Stromal cell of bone marrow (primary cell): ENCODE measurements at places on chromosomes 2 and 18.
A peak's percentile ranks its signal among the peaks of the same experiment; 100 is the strongest.

- DNase-seq = peak; percentile 55
These were observed 97.3 kb upstream of the CREB1 start for GRCh38 chr2:207432453-207432852.

- peak; percentile 73 for DNase-seq
These were observed 199.4 kb downstream of the SPP2 start for GRCh38 chr2:234249873-234250272.

GRCh38 chr2:96884299-96885094 lies 14.6 kb upstream of the SEMA4C start:
- DNase-seq = no peak

DNA sequence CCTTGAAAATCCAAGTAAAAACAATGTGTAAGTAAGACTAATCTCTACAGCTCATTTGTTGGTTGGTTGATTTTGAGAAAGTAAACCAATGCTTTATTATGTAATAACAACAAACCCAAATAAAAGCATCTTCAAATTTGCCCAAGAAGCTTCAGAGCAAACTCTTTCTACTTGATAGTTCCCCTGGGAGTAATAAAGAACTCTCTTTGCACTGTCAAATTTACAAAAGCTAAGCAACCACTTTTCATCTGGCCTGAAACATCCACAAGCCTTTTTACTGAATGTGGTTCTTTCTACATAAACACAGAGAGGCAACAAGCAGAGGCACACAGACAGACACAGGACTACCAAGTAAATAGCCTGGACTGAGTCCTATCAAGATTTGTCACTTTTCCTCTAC lies 28.8 kb upstream of the CACNB4 start:
- no peak for DNase-seq

- peak; percentile 31 for DNase-seq
These were observed 1.9 kb upstream of the ESPNL start for GRCh38 chr2:238097988-238098871.

- DNase-seq = peak; percentile 5
These were observed 15.2 kb downstream of the KIDINS220 start for GRCh38 chr2:8822218-8822617.

GRCh38 chr2:211085056-211085680 lies 528.8 kb downstream of the CPS1 start:
- peak; percentile 16 for DNase-seq

DNA sequence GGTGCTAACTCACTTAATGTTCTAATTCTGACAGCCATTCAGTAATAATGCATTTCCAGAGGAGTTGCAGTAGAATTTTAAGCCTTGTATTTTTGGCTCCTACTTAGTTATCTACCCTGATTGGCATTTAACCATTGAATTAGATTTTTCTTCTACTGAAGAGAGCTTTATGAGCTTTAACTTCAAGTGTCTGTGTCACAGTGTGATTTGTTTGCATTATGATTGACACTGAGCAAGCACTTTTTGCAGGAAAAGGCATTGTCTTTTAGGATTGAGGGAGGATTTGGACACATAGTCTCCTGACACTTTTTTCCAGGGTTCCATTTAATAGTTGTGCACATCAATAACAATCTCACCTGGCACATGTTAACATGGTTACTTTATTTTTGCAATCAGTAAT lies 26.7 kb downstream of the LYPD6 start:
- DNase-seq = no peak

DNA sequence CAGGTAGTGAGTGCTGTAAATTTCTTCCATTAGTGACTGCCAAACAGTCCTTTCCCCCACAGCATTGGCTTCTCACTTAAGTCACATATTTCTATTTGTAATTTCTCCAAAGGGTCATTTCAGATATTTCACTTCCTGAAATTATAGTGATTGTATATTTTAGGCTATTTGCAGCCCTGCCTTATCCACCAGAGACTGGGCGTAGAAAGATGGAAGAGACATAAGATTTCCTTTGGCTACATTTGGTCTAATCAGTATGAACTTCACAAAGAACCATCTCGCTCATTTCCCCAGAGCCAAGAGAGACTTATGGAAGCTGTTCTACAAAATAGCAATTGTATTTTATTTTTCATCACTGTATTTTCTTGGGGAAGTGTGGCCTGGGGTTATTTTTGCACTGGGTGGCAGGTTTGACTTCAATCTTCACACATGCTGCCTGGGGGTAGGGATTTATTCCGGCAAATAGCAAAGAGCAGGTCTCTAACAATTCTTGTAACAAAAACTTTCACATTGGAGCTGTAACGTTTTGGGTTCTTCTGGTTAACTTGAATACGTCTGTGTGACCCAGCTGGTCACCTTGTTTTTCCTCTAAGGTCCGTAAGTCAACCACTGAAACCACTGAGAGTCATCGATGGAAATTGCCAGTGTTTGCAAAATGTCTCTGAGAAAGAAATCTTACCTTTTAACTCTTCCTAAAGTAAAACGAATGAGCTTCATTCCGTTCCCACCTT lies 170.6 kb upstream of the SERPINE2 start:
- DNase-seq = no peak
